ENCODE measurements at places on chromosomes 16 and 17.

- no peak for DNase-seq
Observed at GRCh38 chr16:29911676-29912010, 11.4 kb downstream of the ASPHD1 start.

DNA sequence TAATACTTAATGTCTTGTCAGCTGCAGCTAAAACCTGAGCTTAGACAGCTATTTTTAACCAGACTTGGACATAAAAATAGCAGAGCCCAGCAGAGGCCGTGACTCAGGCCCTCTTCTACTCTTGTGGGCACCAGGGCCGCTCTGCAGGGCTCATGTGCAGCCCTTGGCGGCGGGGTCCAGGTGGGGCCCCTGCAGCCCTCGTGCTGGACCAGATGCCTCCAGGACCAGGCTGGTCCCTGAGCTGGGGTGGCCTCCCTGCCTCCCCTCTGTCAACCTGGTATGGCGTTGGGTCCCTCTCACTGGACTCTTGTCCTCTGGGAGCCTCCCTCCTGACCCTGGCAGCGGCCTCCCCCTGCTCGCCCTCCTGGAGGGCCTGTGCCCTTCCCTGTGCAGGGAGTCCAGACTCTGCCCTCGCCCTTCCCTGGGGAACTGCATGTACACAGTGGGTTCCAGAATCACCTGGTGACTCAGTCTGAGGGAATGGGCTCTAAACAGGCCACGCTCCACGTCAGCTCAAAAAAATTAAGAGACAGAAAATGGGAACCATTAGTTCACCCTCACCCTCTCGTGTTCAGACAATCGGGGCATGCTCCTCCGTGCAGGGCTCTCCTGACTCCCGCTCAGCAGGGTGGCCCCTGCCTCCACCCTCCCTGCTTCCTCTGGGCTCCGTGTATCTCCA is 9.7 kb downstream of the CDK5R1 start:
- no peak for DNase-seq

GRCh38 chr16:66695471-66695934 is 1.0 kb downstream of the CMTM4 start:
- no peak for DNase-seq

DNA sequence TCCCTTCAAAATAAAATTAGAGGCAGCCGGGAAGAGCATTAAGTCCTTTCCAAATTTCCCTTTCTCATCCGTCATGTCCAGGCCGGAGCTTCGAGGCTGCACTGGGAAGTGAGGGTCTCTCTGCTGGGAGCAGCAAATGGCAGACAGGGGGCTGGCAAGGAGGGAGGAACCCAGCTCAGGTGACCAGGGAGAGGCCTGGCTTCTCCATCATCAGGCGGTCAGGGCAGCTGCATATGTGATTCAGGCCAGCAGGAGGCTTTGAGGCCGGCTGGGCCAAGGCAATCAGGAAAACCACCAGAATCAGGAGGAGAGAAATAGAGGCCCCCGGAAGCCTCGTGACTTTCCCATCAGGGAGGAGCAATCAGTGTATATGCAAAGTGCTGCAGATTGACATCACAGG is 85.0 kb upstream of the RPL38 start:
- no peak for DNase-seq

GRCh38 chr16:81005610-81006161 is 999 bp downstream of the CMC2 start:
- DNase-seq, result no peak

DNA sequence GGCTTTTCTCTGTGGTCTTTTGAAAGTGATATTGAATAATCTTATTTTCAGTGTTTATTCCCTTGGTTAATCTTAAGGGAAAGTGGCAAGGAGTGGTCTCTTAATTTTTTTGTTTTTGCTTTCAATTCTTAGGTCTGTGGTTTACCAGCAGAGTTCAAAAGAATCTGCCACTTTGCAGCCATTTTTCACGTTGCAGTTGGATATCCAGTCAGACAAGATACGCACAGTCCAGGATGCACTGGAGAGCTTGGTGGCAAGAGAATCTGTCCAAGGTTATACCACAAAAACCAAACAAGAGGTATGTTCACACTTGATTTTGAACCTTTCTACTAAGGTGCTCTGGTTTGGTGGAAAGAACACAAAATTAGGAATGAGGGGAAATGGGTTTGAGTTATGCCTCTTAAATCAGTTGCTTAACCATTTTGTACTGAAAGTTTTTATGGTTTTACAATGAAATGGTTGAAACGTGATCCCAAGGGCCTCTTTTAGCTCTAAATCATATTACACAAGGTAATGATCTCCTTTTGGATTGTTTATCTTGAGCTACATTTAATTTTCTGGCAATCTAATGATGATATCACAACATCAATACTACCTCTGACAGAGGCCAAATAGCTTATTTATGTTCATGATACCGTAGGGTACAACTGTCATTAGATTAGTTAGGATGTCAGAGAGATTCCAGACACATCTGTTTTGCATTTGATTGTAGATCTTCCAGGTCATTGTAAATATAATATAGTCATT is 51.6 kb upstream of the CRISPLD2 start:
- DNase-seq, result no peak

DNA sequence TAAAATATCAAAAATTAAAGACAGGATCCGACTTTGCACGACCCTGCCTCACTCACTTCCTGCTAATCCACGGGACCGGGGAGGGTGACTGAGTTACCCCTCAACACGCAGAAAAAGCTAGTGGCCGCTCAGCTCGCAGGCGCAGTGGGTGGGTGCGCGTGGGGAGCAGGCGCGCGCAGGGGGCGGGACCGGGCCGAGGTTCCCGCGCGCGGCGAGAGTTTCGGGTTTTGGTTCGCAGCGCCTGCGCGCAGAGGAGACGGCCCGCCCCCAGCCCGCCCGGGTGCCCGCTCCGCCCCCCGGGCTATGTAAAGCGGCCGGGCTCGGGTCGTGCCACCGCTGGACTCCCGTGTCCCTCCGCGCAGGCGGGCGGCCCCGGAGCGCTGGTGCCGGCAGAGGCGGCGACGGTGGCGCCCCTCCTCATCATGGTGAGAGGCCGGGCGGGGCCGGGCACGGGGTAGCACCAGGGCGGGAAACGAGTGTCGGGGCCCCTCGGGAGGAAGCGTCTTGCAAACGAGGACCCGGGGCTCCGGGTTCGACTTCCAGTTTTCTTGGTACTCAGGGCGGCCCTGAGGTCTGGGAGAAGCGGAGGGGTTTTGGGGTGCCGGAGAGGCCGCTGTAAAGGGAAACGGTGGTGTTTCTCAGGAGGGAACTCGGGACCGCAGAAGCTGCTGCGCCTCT is at the start of gene CNP:
TSS of gene CNP (plus strand) at position 333 of the 678 bp plus-strand sequence. CDS start at position 423, 90 bp downstream.
- DNase-seq, result peak; percentile 40

GRCh38 chr17:68288804-68289203 is 2.1 kb downstream of the SLC16A6 start:
- DNase-seq, result no peak

DNA sequence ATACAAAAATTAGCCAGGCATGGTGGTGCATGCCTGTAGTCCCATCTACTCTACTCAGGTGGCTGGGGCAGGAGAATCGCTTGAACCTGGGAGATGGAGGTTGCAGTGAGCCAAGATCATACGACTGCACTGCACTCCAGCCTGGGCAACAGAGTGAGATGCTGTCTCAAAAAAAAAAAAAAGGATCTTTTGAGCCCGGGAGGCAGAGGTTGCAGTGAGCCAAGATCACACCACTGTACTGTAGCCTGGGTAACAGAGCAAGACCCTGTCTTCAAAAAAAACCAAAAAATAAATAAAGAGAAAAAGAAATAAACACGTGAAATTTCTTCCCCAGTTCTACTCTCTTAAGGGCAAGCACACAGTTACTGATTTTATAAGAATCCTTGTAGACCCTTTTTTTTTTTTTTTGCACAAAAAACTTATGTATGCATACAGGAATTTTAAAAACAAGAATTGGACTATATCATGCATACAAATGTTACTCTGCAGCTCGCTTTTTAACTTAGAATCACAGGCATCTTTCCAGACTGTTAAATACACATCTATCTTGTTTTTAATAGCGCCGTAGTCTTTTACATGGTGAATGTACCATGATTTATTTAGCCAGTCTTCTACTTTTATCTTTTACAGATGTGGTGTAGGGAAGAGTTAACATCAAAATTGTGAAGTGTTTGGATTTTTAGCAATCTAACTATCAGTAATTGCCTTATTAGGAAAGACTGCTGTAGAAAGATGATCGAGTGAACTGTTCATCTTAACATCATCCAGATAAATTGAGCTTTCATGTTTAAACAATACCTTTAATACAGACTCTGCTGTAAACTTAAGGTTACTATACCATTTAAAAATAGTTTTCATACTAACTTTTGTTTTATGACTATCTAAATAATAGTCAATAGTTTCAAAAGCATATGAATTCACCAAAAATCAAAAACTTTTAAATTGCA is 14.6 kb downstream of the CDH3 start:
- DNase-seq, result no peak

DNA sequence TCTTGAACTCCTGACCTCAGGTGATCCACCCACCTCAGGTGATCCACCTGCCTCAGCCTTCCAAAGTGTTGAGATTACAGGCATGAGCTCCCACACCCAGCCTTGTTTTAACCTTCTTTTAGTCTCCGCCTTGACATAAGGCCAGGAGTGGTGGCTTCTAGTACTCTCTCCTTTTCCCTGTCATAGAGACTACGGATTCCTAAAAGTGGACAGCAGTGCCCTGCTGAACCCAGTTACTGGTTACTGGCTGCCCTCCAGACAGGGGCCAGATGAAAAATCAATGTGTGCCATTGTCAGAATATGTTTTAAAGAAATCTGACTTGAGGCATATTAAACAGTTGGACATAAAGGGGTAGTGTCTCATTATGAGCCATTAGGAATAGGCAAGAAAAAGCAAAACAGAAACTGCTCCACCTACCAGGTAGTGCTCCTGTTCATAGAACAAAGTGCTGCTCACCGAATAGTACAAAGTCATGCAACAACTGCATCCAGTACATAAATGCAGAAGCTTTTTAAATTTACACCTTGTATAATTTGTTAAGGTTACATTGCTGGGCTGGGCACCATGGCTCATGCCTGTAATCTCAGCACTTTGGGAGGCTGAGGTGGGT is 32.1 kb downstream of the TRIM25 start:
- DNase-seq, result no peak

- no peak for DNase-seq
Observed at GRCh38 chr16:11302977-11303376, 21.8 kb upstream of the PRM1 start.

DNA sequence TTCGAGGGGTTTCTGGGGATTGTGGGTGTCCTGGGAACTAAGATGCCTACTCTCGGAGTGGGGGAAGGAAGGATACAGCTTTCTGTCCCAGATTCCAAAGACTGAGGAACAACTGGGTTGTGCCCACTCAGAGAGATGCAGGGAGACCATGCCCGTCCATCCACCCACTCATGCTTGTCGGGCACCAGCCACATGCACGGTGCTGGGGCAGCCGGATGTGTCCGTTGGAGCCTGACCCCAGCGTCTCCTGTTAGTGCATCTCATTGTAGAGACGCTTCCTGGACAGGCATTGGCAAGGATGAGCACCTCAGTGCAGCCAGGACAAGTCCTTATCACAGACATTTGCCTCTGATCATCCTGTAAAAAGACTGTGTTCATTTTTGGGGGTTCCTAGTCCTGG is 58.1 kb downstream of the METRNL start:
- no peak for DNase-seq

DNA sequence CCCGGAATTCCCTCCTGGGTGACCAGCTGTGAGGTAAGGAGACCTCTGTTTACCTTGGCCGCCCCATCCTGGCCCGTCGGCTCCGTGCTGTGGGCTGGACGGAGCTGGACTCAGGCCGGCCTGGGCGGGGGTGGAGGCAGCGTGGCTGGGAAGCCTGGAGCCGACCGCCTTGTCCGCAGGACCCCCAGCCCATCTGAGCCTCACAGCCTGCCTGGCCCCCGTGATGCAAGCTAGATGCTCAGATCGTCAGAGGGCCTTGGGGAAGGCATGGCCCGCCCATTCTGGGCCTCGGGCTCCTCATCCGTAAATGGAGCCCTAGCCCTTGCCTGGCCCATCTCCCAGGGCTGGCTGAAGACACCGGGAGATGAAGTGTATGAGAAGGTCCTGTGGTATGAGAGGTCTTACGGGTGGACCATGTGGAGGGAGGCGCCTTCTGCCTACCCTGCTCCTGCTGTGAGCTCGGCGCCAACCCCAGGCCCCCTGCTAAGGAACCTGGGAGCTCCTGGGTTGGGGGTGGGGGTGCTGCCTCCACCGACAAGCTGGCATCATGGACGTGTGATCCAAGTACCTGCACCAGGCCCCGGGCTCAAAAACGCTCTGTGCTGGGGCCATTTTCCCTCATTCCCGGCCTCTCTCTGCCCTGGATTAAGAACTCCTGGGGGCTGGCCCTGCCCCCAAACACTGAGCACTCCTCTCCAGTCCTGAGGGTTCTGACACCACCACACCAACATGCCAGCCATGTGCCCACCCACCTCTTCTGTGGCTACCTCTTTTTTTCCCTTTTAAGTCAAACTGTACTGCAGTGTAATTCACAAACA is 5.4 kb upstream of the P2RX1 start:
- no peak for DNase-seq

DNA sequence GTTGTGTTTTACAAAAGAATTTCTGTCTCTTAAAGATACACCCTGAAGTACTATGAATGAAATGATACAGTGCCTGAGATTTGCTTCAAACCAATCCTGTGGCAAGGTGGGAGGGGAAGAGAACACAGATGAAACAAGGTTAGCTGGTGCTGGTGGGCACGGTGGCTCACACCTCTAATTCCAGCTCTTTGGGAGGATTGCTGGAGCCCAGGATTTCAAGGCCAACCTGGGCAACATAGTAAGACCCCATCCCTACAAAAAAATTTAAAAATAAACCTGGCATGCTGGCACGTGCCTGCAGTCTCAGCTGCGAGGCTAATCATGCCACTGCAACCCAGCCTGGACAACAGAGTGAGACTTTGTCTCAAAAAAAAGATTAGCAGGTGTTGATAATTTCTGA is 67.3 kb upstream of the FA2H start:
- DNase-seq, result no peak

DNA sequence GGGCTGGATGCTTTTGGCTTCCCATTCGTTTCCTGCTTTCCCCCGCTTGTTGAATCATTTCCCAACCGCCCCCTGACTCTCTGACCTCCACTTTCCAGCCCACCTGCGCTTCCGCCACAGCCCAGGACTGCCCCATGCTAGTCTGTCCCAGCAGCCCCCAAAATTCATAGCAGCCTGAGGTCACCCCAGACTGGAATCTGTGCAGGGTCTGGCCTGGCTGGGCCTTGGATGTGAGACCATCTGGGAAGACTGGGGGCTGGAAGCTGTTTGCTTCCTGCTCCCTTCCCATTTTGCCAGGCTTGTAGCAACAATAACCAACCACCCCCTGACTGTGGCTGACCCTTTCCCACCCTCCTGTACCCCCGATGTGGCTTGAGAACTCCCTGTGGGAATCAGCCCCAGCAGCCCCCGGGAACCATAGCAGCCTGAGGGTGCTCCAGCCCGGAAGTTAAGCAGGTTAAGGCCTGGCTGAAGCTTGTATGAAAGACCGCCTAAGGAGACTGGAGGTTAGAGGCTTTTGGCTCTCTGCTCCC is 2290.8 kb downstream of the TP53TG3F start:
- no peak for DNase-seq

DNA sequence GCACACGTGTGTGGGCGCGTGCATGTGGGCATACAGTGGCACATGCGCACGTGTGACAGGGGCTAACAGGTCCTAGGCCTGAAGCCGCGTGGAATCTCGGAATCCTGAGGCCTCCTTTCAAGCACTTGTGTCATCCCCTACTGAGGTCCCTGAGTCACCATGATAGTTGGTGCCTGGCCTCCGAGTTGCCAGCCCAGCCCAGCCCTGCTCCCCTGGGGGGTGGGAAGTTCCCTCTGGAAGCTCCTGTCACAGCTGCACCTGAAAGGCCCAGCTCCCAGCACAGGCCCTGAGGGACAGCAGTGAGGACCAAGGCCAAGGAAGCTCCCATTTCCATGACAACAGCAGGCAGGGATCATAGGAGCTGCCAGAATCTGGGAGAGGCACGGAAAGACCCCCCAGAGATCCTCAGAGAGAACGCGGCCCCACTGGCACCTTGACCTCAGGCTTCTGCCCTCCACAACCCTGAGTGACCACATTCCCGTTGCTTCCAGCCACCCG is 35.4 kb upstream of the ENPP7 start:
- no peak for DNase-seq

Measured in esophagus squamous epithelium (tissue), 5 donors.